A172 (cell line): ENCODE measurements at places on chromosomes 2 and 18.
A peak's percentile ranks its signal among the peaks of the same experiment; 100 is the strongest.

GRCh38 chr18:34909637-34910364 is 131.4 kb upstream of the MAPRE2 start:
- DNase-seq, result no peak

DNA sequence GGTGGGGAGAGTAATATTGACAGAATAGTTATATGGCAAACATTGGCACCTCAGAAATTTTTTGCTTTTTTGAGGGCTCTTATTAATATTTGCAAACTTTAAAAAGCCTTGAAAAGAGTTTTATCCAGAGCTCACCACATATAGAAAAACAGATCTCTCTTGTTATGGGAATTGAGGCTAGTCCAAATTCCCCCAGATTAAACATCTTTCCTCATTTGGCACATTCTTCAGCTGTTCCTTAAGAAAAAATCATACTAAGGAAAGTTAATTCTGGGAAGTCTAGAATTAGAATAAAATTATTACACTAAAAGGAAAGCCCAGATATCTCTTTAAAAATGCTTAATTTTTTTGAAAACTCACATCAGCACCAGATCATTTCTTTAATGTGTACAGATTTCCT is 5.6 kb downstream of the TFPI start:
- DNase-seq, result no peak

DNA sequence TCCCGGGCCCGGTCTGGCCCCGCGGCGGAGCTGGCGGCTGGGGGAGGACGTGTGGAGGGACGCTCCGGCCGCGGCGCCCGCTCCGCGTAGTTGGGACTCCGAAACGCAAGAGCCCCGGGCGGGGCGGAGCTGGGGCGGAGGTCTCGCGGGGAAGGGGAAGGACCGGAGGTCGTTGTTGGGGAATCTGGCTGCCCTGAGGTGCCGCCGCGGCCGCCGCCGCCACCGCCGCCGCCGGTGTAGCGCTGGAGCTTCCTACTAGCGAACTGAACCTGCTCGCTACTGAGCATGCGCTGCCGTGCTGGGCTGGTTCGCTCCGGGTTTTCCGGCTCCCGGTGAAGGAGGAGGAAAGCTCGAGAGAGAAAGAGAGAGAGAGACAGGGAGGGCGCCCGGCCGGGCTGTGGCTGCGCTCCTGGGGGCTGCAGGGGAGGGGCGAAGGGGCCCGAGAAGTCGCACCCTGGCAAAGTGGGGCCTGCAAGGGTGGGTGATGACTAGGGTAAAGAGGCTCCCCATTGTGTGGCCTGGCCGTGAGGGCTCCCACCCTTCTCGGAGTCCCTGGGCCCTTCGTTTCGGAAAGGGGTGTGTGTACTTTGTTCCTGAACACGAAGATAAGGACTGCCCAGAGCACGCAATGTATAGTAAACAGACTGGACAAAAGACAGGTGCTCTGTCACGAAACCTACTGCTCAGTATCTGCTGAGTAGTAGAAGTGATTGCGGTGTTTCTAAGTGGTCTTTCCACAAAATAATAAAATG is at the start of gene SOS1:
Gene SOS1 (minus strand): TSS at position 281 of the 752 bp plus-strand sequence. CDS start 629 bp downstream, outside the sequence.
- DNase-seq, result peak; percentile 90

DNA sequence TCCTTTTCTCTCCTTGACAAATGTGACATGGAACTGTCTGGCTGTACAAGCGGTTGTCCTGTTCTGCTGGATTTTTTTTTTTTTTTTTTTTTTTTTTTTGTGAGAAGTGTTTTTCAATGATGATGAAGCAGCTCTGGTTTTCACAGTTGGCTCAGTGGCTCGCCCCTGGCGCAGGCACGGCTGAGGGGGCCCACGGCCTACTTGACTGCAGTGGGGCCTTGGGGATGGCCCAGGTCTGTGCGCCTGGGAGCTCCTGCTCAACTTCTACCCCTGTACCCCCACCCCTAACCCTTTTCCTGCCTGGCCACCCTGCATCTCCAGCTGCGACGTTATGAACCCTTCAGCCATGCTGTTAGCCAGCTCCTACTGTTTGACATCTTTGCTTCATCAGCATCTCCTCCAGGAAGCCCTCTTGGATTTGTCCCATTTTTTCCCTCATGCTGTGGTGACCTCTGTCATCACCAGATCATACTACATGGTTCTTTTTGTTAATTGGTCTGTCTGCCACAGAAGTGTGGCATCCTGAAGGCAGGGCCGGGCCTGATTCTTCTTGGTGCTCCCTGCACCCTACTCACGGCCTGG is 167.9 kb downstream of the INHBB start:
- DNase-seq, result no peak

GRCh38 chr2:127614731-127615130 is 31.2 kb upstream of the GPR17 start:
- DNase-seq, result no peak

DNA sequence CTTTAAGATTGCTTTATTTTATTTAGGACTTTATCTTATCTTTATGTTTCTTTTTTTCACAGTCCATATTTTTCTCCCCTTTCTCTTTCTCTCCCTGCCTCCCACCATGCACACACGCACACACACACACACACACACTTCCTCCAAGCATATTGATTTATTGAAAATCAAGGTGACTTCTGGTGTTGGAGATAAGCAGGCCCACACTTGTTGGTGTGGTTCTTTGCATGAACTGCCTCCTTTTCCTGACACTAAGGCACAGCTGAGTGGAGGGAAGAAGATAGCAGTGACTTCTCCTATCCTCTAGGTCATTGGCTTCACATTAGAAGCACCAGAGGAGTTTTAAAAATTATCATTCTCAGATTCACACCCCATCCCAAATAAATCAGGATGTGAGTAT is 18.0 kb downstream of the TBR1 start:
- no peak for DNase-seq

- no peak for DNase-seq
Measured at GRCh38 chr2:62393293-62393692, 112.7 kb downstream of the TMEM17 start.

DNA sequence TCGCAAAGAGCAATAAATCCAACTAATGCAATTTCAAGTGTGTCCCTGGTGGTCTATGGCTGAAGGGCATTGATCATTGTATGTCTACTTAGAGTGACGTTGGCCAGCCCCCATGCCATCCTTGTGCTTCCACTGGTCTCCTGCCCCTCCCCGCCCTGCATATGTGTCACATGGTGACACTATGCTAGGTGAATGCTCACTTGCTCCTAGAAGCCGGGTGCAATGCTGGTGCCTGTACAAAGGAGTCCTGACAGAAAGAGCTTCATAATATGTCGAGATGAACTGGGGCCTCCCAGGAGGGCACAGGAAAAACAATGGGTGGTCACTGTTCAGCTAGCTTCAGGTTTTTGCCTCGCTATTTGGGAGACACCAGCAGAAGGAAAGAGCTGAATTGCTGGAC is 5.9 kb upstream of the TRABD2A start:
- DNase-seq, result no peak

DNA sequence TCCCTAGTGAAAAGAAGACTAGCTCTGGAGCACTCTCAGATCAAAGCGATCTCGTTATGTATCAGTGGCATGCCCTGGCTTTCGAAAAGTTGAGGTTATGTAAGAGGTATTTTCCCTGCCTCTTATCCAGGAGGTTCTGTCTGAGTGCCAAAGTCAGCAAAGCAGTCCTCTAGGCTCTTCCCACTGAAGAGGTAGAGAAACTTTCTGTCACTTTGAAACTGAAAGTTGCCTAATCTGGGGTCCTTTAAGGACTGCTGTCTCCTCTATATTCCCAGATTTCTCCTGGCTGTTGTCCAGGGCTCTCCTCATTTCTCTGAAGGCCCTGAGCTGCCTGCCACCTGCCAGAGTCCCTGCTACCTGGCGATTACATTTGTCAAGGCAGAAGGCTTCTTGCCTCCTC is 96.3 kb downstream of the B3GNT2 start:
- peak; percentile 46 for DNase-seq

DNA sequence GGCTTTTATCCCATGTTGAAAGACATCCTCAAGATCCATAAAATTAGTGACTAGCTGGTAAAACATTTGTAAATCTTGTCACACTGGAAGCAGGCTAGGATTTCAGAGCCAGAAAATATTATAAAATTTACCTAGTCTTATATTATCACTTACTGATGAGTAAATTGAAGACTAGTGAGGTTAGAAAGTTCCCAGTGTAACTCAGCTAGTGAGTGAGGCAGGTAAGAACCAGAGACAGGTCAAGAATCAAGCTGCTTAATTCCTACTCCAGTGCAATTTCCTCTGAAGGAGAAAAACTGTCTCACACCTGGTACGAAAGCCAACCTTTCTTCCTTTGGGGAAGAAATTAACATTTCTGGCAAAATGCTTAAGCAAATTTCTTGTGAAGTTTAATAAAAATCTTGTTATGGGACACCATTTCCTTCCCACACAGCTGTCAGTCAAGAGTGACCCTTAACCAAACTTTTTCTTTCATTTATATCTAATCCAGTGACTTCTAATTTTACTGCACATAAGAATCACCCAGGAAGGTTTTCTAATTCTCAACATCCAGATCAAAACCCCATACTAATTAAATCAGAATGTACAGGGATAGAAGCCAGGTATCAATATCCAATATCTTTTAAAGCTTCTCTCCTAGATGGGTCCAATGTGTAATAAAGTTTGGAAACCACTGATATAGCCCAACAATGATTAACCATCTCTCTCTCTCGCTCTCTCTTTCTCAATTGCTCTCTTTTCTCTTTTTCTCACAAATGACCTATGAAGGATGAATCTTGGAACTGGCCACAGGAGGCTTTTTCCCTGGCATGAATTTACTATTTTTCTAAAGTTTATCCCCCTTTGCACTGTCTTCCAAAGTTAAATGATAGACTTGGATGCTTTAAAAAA is 264.3 kb upstream of the SLC39A10 start:
- no peak for DNase-seq

DNA sequence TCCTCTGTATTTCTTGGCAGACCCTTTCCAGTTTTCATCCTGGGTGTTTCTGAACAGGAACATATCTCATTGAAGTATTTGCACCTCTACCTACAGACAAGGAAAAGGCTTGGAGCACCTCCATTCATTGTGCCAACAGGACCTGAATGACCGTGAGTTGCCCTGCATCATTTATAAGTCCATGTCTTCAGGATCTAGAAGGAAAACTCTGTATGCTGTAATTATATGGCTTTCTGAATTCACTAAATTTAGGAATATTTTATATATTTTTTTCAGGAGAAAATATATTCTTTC is 402.3 kb upstream of the SLC14A2 start:
- DNase-seq, result no peak

DNA sequence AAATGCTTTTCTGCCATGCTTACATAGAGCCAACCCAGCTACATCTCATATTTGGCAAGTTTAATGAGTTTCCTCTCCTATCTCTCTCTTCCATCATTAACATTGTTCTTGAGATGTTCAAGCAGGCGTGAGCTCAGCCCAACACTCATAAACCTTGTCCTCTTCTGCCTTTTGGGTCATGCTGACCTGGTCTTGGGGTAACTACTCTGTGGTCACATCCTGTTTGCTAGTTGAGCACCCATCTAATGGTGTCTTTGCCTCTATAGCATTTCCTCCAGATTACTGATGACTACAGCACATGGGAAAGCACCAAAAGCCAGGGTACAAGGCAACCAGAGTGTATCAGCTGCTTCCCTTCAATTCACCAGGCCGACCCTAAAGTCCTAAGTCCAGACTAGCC is 366.9 kb upstream of the HNRNPA3 start:
- DNase-seq, result no peak

- peak; percentile 56 for DNase-seq
Measured at GRCh38 chr2:228417526-228417925, 236.0 kb upstream of the SPHKAP start.

DNA sequence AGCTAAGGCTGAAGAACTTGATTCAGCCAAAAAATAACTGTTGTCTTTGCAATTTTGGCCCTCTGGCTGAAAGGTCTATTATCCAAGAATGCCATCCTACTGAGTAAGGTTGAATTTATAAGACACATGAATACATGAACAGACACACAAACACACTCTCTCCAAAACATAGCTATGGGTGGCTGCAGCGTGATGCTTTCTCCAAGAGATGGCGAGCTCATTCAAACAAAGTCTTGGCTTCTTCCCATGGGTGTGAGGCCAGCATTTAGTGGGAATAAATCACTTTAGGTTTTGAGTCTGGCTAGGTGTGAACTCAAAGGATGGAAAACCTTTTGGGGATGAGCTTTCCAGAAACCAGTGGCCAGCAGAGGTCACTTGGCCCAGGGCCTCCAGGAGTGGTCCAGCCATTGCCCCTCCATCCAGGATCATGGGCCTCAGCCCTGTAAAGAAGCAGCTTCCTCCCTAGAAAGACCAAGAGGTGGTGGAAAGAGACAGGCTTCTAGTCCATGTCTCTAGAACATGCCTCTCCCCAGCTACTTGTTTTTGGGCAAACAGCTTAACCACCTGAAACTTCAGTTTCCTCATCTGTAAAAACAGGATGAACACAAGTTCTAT is 11.0 kb upstream of the OSR1 start:
- peak; percentile 47 for DNase-seq

- DNase-seq, result no peak
Measured at GRCh38 chr2:100192300-100192699, 49.9 kb upstream of the AFF3 start.

DNA sequence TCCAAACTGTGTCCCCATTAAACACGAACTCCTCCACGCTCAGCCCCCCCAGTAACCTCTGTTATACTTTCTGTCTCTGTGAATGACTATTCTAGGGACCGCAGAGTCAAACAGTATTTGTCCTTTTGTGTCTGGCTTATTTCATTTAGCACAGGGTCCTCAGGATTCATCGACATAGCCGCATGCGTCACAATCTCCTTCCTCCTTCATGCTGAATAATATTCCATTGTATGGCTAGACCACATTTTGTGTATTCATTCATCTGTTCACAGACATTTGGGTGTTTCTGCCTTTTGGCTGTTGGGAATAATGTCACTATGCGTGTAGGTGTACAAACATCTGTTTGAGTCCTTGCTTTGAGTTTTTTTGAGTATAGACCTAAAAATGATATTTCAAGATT is 80.9 kb downstream of the SH3RF3 start:
- DNase-seq, result no peak

GRCh38 chr2:150872756-150873395 is 385.4 kb upstream of the RND3 start:
- no peak for DNase-seq

- peak; percentile 75 for DNase-seq
Measured at GRCh38 chr2:31235504-31235902, 1.6 kb downstream of the EHD3 start.
